ENCODE measurements at places on chromosomes 12 and 14.
A peak's percentile ranks its signal among the peaks of the same experiment; 100 is the strongest.

- DNase-seq: no peak
Observed at GRCh38 chr12:89239534-89239933, 112.8 kb downstream of the DUSP6 start.

GRCh38 chr12:95942101-95942523 is 302 bp downstream of the CCDC38 start:
- no peak for DNase-seq

- no peak for DNase-seq
Observed at GRCh38 chr12:55585817-55586216, 13.5 kb downstream of the OR2AP1 start.

DNA sequence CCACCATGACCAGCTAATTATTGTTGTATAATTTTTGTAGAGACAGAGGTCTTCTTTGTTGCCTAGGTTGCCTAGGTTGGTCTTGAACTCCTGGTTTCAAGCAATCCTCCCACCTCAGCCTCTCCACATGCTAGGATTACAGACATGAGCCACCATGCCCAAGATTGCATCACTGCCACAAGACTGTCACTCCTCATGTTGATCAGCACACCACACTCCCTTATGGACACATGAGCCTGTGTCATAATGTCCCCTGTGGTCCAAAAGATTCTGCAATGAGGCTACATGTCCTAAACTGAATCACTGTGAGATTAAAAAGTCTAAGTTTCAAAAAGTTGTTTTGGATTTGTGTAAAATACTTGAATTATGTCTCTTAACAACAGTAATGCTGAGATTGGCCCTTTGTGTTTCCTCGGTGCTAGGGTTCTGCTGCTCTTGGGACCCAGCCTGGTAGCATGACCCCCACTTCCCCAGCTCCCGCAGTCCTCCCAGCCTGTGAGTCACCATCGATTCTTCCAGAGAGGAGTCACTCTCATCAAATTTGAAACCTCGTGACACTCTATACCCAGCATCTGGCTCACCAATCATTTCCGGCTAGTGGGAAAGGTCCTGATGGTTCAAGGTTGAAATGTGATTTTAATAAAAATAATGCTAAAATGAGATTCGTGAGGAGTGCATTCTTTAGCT is 890.9 kb downstream of the VRK1 start:
- no peak for DNase-seq

DNA sequence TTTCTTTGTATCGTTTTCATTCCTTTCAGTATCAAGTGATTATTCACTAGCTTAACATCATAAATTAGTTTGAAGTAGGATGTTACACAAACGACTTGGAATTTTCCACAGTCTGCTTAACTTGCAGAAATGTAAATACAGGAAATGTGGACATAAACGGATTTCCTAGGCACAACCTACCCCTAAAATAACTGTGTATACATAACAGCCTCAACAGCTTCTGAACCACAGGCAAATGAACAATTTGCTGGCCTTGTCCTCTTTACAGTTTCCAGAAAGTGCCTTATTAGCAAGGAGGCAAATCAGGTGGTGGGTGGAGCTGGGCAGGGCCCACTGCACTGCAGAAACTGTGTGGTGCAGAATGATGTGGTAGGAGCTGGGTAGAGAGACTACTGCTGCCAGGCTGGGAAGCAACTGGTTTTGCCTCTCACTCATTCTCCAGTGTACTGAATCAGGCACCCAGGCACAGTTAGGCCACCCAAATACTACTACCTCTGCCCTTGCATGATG is 14.1 kb downstream of the DRAM1 start:
- DNase-seq: no peak

- peak; percentile 43 for DNase-seq
Observed at GRCh38 chr12:43758247-43758727, 303 bp downstream of the PUS7L start.

GRCh38 chr12:104720339-104721038 is 237.6 kb downstream of the SLC41A2 start:
- DNase-seq: no peak

DNA sequence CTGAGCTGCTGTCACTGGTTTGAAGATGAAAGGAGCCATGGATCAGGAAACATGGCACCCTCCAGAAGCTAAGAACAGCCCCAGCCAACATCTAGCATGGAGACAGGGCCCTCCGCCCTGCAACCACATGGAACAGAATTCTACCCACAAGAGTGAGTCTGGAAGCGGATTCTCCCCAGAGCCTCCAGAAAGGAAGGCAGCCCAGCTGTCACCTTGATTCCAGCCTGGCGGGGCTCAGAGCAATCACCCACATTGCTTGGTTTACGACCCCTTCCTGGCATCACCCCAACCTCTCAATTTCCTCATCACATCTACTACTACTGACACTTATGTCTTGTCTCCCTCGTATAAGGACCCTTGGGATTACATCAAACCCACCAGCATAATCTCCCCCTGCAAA is 38.5 kb downstream of the OAS2 start:
- DNase-seq: no peak

- DNase-seq: no peak
Observed at GRCh38 chr12:108911915-108912314, 32.0 kb downstream of the DAO start.

GRCh38 chr12:29591140-29592020 is 93.9 kb upstream of the OVCH1 start:
- DNase-seq: peak; percentile 62

GRCh38 chr14:60051721-60052221 is 40.0 kb upstream of the PCNX4 start:
- no peak for DNase-seq

GRCh38 chr14:72925171-72925759 is 999 bp upstream of the DCAF4 start:
- no peak for DNase-seq
